Spleen (tissue), 13 donors: ENCODE measurements at places on chromosomes 5 and 9. TPM values are rescaled to one million over a fixed set of nuclear protein-coding genes. Genes with fewer than 3 reads are reported as not detected.

GRCh38 chr9:1005043-1005667, 28.7 kb downstream of the DMRT3 start:
- DNase-seq: no peak

GRCh38 chr5:89457411-89458331, 574.7 kb upstream of the MEF2C start:
- DNase-seq: no peak

DNA sequence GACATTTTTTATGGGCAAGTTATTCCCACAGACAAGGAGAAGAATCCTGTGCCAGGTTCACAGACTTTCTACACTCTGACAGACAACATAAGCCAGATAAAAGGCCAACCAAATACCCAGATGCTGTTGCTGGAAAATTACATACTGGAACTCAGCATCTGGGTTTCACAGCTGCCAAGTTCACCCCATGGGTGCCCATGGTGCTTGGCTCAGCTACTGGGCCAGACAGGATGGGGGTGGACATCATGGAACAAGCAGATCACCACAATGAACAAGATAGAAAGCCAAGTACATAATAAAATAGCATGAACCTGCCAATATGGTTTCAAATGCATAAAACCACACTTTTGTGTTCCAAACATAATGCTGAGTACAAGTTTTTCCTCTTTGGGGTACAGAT, 999.8 kb downstream of the NR2F1-AS1 start:
- no peak for DNase-seq

DNA sequence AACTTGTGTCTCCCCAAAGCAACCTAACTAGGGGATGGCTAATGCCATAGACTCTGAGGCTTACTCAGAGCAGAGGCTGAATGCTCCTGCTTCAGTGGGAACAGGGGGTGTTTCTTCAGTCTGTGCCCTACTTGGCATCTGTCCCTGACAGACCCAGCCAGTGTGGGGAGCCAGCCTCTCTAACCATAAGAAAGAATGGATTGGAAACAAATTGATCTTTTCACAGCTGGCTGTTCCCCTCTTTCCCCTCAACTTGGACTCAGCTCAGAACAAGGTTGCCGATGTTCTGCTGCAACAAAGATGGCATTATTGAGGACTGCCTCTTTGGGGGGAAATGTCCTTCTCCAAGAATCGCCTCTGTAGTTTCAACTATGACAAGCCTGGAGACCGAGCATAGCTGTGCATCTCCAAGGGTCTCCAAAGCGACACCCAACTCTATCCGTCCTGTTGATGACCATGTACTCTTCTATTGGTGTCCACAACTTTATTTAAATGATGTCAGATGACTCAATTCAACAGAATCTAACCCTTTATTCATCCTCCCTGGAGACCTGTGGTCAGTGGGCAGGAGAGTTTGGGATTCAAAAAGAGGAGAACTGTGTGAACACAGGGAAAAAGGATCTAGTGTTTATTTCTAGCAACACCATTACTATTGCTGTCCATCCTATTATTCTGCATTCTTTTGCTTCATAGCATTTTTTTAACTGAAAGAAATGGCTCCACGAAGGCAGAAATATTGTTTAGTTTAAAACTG, 24.7 kb upstream of the TNC start:
- DNase-seq: no peak

DNA sequence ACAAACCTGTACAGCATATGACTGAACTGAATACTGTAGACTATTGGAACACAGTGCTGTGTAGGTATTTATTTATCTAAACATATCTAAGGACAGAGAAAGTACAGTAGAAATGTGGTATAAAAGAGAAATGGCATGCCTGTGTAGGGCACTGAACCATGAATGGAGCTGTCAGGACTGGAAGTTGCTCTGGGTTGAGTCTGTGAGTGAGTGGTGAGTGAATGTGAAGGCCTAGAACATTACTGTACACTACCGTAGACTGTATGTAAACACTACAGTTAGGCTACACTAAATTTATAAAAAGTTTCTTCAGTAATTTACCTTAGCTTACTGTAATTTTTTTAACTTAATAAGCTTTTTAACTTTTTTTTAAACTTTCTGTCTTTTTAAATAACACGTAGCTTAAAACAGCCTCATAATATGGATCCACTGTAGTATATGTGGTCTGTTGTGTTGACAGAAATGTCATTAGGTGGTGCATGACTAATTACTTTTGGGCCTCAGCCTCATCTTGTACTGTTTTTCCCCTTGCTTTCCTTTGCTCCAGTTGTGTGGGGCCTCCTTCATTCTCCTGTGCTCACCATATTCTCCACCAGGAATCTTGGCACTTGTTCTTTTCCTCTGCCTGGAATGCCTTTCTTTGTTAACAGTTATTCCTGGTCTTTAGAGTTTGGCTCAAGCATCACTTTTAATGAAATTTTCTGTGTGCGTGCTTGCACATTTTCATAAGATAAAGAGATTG, 8.8 kb downstream of the SPIN1 start:
- DNase-seq: no peak

Gene SPINK13
- total RNA-seq: not detected

Gene PTTG1
- 19.2 TPM for total RNA-seq

Gene JADE2
- 94.4 TPM for total RNA-seq
